ENCODE measurements at places on chromosomes 12 and 14.

DNA sequence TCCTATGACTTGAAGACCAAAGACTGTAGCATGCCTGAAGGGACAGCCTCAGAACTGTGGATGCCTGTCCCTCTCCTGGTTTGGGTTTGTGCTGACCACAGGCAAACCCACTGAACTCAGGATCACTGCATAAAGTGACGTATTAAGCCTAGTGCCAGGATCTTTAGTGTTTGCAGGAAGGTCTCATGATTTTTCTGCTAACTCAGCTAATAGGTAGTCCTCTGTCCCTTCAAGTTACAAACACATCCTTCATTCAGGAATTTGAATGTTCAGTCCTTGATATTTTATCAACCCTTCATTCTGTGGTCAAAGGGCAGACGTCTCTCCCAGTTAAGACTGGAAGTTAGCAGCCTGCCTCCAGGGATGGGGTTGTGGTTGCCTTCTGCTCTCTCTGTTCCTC is 10.3 kb upstream of the OAS3 start:
- no peak for DNase-seq

DNA sequence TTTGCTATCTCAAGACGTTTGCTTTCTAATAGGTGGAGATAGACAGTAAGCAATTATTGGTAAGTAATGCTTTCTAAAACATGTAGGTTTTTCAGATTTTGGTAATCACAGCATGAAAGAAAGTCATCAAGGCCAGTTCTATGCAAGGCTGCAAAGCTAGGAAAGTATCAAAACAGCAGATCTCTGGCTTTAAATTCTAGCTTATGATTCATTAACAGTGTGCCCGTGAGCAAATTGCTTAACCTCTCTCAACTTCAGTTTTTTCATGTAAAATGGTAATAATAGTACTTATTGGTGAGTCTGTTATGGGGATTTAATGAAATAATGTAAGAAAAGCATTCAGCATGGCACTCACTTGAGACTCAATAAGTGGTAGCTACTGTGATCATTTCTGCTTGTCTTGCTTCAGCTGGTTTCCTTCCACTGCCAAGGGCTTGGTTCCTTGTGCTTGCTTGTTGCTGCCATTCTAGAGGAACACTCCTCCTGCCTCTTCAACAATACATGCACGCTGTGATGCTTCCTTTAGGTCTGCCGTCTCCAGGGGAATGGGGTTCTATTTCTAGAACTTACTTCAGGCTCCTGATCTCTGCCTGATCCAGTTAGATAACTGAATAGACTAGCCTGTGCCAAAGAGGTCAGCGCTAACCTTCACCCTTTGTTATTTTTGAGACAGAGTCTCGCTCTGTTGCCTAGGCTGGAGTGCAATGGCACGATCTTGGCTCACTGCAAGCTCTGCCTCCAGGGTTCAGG is 88.4 kb downstream of the CAND1 start:
- DNase-seq: no peak

- DNase-seq: no peak
These were observed 173.0 kb downstream of the EMP1 start for GRCh38 chr12:13369474-13370056.

GRCh38 chr12:124703856-124704255 is 136.4 kb upstream of the NCOR2 start:
- no peak for DNase-seq

DNA sequence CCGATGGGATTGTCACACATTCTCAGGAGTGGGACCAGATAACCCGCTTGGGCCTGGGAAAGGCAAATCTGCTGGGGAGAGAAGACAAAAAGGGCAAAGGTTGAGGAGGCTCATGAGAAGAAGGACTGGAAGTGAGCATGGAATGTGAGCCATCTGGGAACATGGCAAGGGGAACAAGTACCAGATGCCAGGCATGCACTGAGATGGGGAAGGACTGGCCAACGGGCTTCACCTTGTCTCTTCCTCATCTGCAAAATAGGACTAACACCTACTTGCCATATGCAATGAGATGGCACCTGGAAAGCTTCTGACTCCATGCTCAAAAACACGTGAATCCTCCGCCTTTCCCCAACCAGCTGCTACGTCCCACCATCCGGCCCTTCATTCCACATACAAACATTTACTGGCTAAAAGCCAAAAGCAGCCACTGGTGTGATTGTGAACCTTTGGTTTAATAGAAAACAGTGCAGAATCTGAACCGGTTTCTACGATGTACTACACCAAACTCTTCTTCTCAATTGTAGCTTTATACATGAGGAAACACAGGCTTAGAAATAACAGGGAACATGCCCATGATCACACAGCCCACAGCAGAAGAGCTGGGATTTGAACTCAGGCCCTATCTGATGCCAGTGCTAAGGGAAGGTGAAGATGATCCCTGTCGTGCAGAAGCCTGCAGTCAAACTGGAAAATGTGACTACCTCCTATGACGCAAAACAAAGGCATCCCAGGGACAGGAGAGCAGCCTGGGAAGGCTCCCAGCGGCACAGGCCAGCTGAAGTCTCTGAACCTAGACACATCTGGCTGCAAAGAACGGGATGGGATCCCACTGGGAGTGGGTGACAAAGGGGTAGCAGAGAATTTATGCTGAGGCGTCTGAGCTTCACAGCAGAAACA is 112.1 kb downstream of the TTC7B start:
- DNase-seq: no peak

GRCh38 chr12:75959506-75959905 is 72.1 kb downstream of the PHLDA1 start:
- no peak for DNase-seq

DNA sequence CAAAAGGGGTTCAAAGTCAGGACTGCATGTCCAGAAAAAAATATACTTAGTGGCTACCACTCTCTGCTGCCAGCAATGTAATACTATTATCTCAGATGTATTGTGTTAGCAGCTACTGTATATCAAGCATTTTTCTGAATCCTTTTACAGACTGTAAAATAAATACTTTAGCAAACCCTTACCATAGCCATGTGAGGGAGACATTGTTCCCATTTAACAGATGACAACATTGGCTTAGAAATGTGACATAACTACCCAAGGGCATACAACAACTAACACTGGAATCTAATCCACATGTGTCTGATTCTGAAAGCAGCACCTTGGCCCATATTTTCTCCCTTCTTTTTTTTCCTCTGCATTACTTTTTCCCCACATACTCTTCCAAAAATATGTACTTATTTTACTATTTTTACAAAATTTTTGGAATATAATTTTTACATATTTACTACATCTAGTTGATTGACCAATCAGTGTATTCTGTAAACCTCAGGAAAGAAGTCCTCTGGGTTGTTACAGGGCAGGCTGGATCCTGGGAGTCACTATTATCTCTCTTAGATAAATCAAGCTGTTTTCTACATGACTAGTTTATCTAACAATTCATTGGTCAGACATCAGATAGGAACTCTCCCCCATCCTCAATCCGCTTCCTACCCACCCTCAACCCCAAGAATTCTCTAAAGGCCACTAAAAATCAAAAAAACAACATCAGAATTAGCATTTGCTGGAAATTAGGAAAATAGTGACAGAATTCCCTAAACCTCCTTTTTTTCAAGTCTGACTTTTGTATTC is 154.1 kb downstream of the BTG1 start:
- DNase-seq: no peak

DNA sequence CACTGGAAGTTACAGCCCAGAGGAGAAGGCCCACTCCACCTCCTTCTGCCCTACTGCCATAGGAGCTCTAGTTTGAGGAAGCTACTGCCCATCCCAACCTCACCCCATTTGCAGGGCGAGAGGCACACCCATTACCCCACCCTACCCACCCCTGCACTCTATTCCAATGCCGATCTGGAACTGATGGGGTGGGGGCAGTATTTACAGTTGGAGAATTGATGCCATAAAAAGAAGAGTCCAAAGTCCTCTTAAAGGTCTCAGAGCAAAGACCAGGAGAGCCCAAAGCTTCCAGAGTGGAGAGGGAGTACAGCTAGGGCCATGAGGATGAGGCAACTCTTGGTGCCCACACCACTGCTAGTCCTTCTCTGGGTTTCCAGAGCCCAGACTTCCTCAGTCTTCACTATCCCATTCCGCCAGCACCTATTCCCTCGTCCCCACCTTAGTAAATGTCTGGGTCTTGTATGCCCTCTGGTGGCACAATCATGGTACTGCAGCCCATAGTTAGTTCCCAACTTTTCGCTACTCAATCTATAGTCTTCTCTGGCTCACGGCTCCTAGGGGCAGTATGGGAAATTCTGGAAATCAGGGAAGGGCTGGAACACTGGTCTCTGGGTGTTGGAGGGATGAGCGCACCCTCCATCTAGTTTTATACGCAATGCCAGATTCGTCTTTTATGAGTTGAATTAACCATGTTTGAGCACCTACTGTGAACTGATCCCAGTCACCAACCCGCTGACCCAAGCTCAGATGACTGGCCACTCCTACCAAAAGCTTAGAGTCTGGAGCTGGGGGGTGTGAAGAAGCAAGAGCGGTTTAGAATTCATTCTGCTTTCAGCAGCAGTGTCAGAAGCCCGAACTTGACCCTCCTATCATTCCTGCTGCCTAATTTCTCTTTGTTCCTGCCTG is 6.9 kb upstream of the ADCY6 start:
- peak; percentile 35 for DNase-seq

GRCh38 chr14:68929623-68930307 is 49.3 kb downstream of the ACTN1 start:
- no peak for DNase-seq
